ENCODE measurements at places on chromosomes 4 and X.

DNA sequence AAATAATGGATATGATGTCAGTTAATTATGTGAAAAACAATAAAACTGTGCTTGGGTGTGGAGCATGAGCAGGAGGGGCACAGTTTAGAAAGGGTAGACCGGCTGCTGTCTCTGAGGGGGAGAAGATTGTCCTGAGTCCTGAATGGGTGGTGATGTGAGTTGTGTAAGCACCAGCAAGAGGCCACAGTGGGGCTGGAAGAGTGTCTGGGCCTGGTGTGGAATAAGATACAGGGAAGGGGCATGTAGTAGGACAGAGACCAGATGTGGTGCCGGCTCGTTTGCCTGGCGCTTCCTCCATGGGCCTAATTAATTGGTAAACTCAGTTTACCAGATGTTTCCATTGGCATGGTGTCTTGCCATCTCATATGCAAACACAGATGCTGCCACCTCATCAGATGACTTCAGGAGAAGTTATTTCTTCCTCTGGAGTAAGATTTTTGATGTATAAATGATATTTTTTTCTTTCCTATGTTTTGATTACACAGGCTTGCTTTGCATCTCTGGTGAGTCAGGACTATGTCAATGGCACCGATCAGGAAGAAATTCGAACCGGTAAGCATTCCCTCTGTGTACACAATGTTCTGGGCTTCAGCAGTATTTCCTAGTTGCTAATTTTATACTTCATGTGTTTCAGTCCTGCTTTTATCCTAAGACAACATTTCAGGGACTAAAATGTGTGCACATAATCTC lies 5.1 kb downstream of the MED28 start:
- DNase-seq, result peak; percentile 57

GRCh38 chrX:138777230-138777629 lies 65.7 kb upstream of the FGF13 start:
- no peak for DNase-seq

DNA sequence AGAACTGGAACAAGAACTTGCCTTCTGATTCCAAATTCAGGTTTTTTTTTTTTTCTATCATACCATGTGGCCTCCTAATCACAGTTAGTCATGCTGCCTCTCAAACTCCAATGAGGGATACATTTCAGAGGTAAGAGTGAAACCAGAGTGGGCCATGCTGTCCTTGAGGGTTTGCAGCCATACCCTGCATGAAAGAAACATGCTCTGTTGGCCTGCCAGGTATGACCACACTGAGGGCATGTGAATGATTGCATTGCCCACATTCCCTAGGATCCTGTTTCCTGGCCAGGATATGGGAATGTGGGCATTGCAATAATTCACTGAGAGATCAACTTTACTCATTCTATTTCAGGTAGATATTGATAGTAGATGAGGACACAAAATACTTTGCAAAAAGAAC lies 56.4 kb upstream of the DDIT4L start:
- DNase-seq, result no peak

DNA sequence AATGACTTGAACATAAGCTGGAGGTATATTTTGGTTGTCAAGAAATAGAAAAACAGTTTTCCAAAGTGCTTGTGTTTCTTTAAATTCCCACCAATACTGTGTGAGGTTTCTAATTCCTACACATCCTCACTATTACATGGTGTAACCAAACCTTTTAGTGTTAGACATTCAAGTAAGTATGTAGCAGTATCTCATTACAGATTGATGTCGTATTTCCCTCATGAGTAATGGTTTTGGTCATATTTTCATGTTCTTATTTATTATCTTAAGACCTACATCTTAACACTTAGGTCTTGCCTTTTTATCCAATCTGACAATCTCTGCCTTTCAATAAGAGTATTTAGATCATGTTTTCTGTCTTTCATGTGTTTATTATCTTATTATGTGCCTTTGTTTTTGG lies 253.7 kb upstream of the ANXA10 start:
- no peak for DNase-seq

All from GM23248 (cell line).